ENCODE measurements at places on chromosomes 1 and 21.

GRCh38 chr21:29933088-29933487 lies 6.7 kb downstream of the GRIK1 start:
- DNase-seq = no peak

- DNase-seq = no peak
Observed at GRCh38 chr1:3745590-3746381, 6.5 kb upstream of the CCDC27 start.

DNA sequence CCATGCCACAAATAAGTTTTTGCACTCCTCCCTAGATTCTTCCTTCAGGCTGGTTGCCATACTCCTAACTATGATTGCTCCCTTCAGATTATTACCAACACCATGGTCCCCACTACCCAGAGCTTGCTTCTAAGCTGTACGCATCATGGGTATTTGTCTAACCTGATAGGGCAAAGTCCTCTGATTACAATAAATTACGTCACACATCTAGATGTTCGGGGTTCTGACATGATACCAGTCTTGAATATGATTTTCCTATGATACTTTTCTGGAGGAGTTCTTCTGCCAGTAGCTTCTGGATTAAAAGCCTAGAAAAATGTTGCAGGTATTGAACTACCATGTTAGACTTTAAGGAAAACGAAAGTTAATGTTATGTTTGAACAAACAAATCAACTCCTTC lies 67.2 kb downstream of the NUF2 start:
- DNase-seq = no peak

GRCh38 chr1:46599059-46599970 lies 4.8 kb downstream of the MKNK1 start:
- no peak for DNase-seq

- DNase-seq = no peak
Observed at GRCh38 chr21:46459024-46459355, 299 bp downstream of the DIP2A start.

DNA sequence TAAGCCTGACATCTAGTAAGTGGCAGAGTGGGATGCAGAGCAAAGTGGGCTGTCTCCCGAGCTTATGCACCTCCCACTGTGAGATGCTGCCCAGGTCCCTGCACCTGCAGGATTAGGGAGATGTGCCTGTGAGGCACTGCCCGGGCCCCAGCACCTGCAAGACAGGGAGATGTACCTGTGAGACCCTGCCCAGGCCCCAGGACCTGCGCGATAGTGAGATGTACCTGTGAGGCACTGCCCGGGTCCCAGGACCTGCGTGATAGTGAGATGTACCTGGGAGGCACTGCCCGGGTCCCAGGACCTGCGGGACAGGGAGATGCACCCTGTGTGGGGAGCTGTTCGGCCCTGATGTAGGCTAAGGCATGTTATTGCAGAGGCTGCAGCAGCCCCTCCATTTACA lies 622.8 kb downstream of the PTPRU start:
- DNase-seq = no peak

GRCh38 chr1:34794790-34795180 lies 2.0 kb downstream of the GJA4 start:
- no peak for DNase-seq
